Ascending aorta (tissue), 2 donors: ENCODE measurements at places on chromosomes 16 and 17.

- H3K27me3 ChIP-seq, result no peaks in the 10 kb centered on the region
- no peaks in the 10 kb centered on the region for H3K36me3 ChIP-seq
- peak overlapping the region; percentile 93 for H3K27ac ChIP-seq
- no peak overlapping the region for H3K4me3 ChIP-seq
These were observed 28.0 kb upstream of the SNN start for GRCh38 chr16:11639925-11640899.

DNA sequence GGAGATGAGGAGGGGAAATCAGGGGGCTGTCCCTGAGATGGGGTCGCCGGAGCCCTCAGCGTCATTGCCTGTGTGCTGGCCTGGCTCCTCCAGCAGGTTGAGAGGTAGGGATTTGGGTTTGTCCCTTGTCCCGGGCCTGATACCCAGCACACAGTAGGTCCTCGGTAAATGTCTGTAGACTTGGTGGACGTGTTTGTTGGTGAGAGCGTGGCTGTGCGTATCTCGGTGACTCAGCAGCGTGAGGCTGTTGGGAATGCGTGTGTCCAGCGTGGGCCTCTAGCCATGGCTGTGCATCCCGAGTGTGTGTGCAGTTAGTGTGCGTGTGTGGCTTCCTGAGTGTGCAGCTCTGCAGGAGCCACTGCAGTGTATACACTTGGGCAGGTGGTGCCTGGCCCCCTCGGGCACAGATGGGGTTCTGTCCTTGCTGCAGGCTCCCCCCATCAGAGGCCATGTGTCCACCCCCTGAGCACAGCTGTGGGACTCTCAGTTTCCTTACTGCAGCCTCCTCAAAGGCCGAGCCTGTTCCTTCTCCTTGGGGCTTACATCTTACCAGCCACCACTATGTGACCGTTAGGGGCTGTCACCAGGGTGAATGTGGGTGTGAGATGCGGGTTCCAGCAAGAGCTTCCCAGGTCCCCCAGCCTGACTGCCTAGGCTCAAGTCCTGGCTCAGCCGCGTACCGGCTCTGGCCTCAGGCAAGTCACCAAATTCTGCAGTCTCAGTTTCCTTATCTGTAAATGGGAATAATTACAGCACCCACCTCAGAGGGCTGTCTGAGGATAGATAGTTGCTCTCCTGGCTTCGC is 5.7 kb downstream of the NECAB2 start:
- DNase-seq, result no peak
- H3K27me3 ChIP-seq, result peaks cover 4% of the 10 kb centered on the region
- no peak overlapping the region for H3K27ac ChIP-seq
- no peaks in the 10 kb centered on the region for H3K36me3 ChIP-seq

- no peaks in the 10 kb centered on the region for H3K27me3 ChIP-seq
- H3K4me3 ChIP-seq, result no peak overlapping the region
- DNase-seq, result no peak
- H3K4me1 ChIP-seq, result peaks cover 5% of the 10 kb centered on the region
- H3K36me3 ChIP-seq, result peaks cover 30% of the 10 kb centered on the region
These were observed 3.6 kb downstream of the SCRN2 start for GRCh38 chr17:47837401-47838039.

DNA sequence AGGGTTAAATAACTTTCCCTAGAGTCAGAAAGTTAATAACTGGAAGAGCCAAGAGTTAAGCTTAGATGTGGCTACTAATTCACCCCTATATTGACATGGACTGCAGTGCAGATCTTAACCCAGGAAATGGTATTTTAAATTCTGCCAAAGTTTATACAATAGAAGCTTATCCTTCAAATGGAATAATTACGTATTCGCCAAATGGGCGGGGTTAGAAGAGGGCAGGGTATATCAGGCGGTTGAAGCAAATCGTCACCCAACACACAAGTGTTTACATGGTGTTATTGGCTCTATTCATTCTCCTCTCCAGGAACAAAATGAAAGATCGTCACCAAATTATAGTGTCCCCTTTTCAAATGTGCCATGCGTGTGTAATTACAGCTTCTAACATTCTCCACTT is 182.7 kb downstream of the PRKCB start:
- H3K4me1 ChIP-seq, result no peaks in the 10 kb centered on the region
- no peak overlapping the region for H3K4me3 ChIP-seq
- H3K36me3 ChIP-seq, result no peaks in the 10 kb centered on the region
- no peak overlapping the region for H3K27ac ChIP-seq

GRCh38 chr17:56830726-56831368 is 2.9 kb downstream of the C17orf67 start:
- DNase-seq, result no peak
- H3K36me3 ChIP-seq, result peaks cover 3% of the 10 kb centered on the region

DNA sequence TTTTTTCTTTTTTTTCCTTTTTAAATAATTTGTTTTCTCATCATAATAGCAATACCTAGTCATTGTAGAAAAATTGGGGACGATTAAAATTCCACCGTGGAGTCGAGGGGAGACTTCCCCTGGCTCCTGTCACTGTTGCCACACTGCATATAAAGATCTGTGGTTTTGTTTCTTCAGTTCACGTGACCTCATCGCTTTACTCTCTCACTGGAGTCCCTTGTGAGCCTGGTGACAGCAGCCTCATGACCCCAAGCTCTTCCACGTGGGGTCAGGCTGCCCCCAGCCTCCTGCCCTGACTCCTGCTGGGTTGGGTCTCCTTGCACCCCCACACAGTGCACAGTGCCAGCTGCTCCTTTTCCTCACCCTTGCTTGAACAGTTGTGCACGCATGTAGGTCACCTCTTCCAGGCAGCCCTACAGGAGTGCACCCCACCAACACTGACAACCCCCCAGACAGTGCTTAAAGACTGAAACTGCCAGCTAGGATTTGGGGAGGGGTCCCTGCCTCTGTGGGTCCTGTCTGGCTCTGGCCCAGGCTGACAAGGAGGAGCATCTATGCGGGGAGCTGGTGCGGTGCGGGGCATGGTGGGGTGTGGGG is 7.3 kb upstream of the METRNL start:
- H3K4me3 ChIP-seq, result no peak overlapping the region
- H3K27me3 ChIP-seq, result no peaks in the 10 kb centered on the region
- DNase-seq, result no peak
- H3K36me3 ChIP-seq, result no peaks in the 10 kb centered on the region
- no peak overlapping the region for H3K27ac ChIP-seq

DNA sequence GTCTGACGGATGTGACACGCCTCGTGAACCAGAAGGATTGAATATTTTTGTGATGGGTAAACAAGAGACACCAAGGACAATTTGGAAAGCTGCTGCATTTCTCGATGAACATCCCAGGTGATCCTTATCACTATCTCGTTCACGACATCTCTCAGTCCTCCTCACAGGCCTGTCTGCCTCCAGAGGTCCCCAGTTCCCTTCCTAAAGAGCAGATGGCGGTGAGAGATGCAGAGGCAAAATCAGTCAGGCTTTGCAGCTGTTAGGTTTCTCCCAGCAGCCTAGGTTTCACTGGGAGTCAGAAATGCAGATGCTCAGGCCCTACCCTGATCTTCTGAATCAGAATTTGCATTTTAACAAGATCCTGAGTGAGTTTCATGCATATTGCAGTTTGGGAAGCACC is 23.6 kb downstream of the SCPEP1 start:
- no peak for DNase-seq
- H3K27me3 ChIP-seq, result no peaks in the 10 kb centered on the region
- no peaks in the 10 kb centered on the region for H3K4me1 ChIP-seq
- no peak overlapping the region for H3K27ac ChIP-seq
- peaks cover 75% of the 10 kb centered on the region for H3K36me3 ChIP-seq
- H3K4me3 ChIP-seq, result no peak overlapping the region

DNA sequence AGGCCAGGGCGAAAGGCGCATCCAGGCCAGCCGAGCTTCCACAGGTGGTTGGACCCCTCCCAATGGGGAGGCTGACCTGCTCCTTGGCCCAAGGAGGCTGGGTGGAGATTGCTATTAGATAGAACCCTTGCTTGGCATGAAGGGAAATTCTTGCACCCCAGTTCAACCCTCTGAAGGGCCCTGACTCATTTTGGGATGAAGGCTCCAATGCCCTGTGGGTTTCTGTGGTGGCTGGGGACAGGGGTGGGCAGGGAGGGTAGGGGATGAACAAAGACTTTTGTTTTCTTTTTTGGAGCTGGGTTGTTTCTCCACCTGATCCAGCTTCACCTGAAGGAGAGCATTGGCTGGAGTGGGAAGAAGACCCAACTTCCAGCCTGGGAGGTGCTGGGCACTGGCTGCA is 16.7 kb upstream of the TBX21 start:
- H3K27ac ChIP-seq, result no peak overlapping the region
- no peak for DNase-seq
- no peaks in the 10 kb centered on the region for H3K4me1 ChIP-seq
- no peaks in the 10 kb centered on the region for H3K36me3 ChIP-seq

- peak overlapping the region; percentile 23 for H3K27ac ChIP-seq
- DNase-seq, result no peak
- H3K27me3 ChIP-seq, result no peaks in the 10 kb centered on the region
- peaks cover 12% of the 10 kb centered on the region for H3K4me1 ChIP-seq
These were observed 177.4 kb upstream of the CDH5 start for GRCh38 chr16:66188917-66189725.

- H3K4me3 ChIP-seq, result no peak overlapping the region
- no peak overlapping the region for H3K27ac ChIP-seq
- no peaks in the 10 kb centered on the region for H3K36me3 ChIP-seq
- no peak for DNase-seq
These were observed 13.4 kb downstream of the ARL4D start for GRCh38 chr17:43412166-43412565.

DNA sequence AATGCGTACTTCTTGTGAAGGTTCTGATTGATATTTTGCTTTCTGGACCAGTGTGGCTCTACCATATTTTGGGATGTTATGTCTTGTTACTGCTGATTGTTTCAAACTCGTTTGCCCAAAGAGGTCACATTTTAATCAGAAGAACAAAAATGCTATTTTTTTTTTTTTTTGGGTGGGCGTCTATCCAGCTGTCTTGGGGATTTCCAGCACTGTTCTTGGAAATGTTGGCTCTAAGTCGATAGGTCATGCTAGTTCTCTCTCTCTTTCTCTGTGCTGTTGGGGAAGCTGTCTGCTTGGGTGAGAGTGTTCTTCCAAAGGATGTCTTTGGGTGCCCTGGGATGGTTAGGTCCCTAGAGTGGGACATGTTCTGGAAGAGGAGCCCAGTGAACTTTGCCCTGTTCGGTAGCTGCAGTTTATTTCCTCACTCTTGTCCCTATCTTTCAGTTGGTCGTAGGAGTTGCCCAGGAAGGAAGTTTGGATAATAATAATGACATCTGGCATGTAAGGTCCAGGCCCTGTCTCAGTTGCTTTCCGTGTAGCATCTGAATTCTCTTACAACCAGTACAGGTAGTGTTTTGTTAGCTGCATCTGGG is 2.9 kb downstream of the IRF8 start:
- no peak overlapping the region for H3K27ac ChIP-seq
- no peaks in the 10 kb centered on the region for H3K36me3 ChIP-seq
- H3K27me3 ChIP-seq, result no peaks in the 10 kb centered on the region
- no peaks in the 10 kb centered on the region for H3K4me1 ChIP-seq

DNA sequence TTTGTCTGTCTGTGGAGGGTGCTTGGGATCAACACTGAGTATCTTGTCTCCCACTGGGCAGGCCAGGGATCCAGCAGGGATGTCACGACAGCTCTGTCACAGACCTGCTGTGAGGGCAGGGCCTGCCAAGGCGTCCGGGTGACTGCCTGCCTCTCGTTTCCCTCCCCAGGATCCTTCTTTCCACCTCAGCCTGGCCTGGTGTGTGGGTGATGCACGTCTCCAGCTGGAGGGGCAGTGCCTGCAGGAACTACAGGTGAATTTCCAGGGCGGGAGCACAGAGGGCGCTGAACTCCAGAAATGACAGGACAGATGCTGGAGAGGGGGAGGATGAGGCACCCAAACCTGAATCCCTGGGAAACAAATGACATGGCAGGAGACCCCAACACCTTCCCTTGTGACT is 6.8 kb upstream of the MMP15 start:
- peaks cover 5% of the 10 kb centered on the region for H3K4me1 ChIP-seq
- no peaks in the 10 kb centered on the region for H3K27me3 ChIP-seq
- no peak for DNase-seq
- no peak overlapping the region for H3K4me3 ChIP-seq
- H3K27ac ChIP-seq, result no peak overlapping the region
- H3K36me3 ChIP-seq, result peaks cover 17% of the 10 kb centered on the region

DNA sequence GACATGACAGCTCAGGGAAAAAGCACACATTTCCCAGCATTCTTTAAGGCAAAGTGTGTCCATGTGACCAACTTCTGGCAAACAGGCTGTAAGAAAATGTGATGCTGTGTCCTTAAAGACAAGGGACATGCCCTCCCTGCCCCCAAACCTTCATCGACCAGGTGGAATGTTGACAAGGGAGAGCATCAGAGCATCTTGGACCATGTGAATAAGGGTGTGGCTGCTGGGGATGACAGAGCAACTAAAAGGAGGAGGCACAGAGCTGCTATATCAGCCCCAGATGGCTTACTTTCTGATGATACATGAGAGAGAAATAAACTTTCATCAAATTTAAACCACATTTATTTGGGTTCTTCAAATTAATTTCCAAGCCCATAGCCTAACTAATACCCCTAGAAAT is 2.2 kb upstream of the ZNF23 start:
- H3K27ac ChIP-seq, result no peak overlapping the region
- DNase-seq, result no peak
- no peaks in the 10 kb centered on the region for H3K27me3 ChIP-seq
- no peak overlapping the region for H3K4me3 ChIP-seq
- H3K36me3 ChIP-seq, result no peaks in the 10 kb centered on the region

- H3K36me3 ChIP-seq, result no peaks in the 10 kb centered on the region
- H3K4me3 ChIP-seq, result peak overlapping the region; percentile 54
- peaks cover 11% of the 10 kb centered on the region for H3K4me1 ChIP-seq
- no peak for DNase-seq
- no peak overlapping the region for H3K27ac ChIP-seq
These were observed 198 bp upstream of the SHISA9 start for GRCh38 chr16:12901204-12901596.

GRCh38 chr17:10126616-10127501 is 71.5 kb downstream of the GAS7 start:
- no peaks in the 10 kb centered on the region for H3K27me3 ChIP-seq
- H3K4me3 ChIP-seq, result no peak overlapping the region
- H3K27ac ChIP-seq, result peak overlapping the region; percentile 57
- no peak for DNase-seq

GRCh38 chr17:17535957-17536356 is 39.8 kb upstream of the RASD1 start:
- H3K27me3 ChIP-seq, result no peaks in the 10 kb centered on the region
- no peak overlapping the region for H3K4me3 ChIP-seq
- no peak for DNase-seq
